ENCODE measurements at places on chromosomes 1 and 21.

DNA sequence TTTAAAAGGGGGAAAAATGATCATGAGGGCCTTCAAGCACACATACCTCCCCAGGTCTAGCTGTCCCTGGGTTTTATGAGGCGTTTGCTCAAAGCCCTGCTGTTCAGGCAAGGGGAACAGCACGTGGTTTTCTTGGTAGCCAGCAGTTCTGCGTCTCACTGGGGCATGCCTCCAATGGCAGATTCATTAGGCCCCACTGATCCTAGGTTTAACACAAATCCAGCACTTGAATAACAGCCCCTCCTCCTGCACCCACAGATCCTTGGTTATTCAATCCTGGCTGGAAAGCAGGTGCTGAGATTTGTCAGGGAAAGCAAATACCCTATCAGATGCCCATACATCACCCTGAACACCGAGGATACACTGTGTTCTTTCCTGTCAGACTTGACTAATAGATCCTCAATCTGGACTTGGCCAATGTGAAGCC lies 106.4 kb downstream of the ZC3H11B start:
- no peak for DNase-seq

DNA sequence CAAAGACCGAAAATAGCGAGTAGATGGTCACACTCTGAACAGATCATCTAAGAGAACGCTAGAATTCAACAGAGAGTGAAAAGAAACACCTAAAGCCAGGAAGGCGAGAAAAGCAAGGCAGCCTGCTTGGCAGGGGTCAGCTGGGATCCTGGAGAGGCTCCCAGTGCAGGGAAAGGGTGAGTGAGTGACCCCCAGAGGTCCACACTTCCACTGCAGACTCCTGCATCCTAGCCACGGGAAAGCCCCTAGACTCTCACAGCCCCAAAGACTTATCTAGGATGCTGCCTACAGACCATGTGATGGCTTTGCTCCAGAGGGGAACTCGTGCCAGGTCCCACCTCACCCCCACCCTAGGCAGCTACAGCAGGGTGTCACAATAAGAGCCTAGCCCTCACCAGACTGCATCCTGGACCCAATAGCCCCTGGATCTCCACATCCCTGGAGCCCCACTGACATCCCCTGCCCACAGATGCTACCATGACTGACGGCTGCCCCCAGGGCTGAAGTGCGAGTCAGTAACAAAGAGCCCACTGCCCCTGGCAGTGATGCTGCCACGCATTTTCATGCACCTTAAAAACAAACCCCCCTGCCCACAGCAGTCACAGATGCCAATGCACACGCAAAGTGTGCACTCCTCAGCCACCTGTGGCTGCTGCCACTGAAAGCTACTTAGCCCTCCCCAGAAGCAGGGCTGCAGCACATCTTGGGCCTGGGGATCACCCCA lies 62.2 kb downstream of the PSMG1 start:
- no peak for DNase-seq

GRCh38 chr1:33960188-33960895 lies 96.5 kb downstream of the HMGB4 start:
- DNase-seq = no peak

GRCh38 chr21:42892582-42892930 lies 553 bp upstream of the NDUFV3 start:
- no peak for DNase-seq

DNA sequence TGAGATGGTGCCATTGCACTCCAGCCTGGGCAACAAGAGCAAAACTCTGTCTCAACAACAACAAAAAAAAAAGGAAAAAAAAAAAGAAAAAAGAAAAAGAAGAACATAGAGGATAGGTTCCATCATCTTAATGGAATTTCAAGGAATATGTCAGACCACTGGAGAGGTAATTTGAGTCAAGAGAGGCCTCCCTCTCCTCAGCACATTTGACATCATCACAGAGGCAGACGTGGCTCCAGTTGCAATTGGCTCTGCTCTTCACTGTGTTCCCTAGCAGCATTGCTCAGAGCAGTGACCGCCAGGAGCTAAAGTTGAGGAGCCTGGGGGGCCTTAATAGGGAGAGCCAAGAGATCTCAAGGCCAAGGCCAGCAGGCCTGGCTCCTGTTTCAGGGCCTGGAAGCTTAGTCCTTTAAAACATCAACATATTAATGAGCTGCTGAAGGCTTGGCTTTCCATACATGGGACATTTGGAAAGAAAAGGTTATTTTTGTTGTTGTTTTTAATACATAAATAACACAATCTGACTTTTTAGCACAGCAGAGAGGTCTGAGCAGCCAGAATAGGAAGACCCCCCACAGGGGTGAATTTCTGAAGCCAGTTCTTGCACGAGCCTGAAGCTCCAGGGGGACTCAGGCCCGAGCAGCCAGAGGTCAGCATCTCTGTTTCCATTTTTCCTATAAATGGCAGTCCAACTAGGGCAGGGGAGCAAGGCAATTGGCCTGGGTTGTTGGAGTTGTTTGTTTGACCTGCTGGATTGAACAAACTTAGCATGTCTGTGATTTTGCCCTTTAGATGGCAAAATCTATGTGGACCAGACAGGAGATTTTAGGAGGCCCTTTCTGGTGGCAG lies 118.3 kb upstream of the FGGY start:
- DNase-seq = no peak

DNA sequence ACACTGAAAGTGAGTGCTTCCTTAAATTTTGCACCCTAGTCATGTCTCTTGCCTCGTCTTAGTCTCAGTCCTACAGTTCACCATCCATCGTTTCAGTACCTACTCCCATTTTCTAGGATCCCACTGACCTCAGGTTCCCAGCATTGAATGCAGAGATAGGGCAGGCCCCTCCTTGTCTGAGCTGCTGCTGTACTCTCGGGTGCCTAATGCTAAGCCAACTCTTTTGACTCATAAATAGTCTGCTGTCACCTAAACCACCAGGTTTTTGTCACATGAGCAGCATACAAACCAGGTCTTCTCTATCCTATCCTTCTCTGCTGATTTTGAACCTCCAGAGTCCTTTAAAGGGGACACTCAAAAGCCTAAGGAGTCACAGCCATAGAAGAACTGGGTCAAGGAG lies 3.0 kb downstream of the ARHGAP30 start:
- no peak for DNase-seq

GRCh38 chr1:195202241-195202640 lies 1406.0 kb downstream of the KCNT2 start:
- no peak for DNase-seq

GRCh38 chr1:41696381-41696780 lies 211.9 kb upstream of the EDN2 start:
- DNase-seq = no peak

- no peak for DNase-seq
Observed at GRCh38 chr21:39055167-39055767, 128.0 kb downstream of the PSMG1 start.

Measured in DMS79 (cell line).